ENCODE measurements at places on chromosomes 12 and 14. TPM values are rescaled to one million over a fixed set of nuclear protein-coding genes. Genes with fewer than 3 reads are reported as not detected.
A peak's percentile ranks its signal among the peaks of the same experiment; 100 is the strongest.

GRCh38 chr14:99513183-99513694 is 32.0 kb downstream of the CCNK start:
- no peak for DNase-seq

- DNase-seq = no peak
These were observed 11.4 kb downstream of the DGLUCY start for GRCh38 chr14:91125271-91125660.

DNA sequence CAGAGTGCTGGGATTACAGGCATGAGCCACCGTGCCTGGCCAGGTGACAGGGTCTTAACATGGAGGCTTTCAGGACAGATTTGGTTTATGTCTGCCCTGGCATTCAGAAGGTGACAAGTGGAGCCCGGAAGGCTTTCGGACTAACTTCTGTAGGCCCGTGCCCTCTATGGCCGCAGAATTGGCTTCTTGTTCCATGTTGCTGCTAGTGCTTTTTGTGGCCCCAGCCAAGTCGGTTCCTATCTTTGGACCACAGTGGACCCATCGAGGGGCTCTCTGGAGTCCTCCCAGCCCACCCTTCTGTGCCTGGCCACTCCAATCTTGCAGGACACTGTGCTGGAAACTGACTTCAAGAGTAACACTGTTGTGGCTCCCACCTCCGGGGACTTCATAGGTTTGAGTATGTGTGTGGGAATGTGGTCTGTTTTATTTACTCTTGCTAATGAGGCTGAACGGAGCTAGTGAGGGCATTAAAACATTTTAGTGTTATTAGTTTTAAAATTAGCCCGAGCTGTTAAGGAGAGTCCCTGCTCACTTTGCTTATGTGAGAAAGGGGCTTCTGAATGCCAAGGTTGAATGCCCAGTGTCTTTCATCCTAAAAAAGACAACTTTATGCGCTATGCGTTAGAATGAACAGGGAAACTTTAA is 245.9 kb downstream of the CACNA1C start:
- DNase-seq = no peak

GRCh38 chr12:121857322-121858246 is 1.1 kb downstream of the HPD start:
- DNase-seq = no peak

GRCh38 chr14:92253381-92253894 is 69.5 kb upstream of the SLC24A4 start:
- DNase-seq = no peak

DNA sequence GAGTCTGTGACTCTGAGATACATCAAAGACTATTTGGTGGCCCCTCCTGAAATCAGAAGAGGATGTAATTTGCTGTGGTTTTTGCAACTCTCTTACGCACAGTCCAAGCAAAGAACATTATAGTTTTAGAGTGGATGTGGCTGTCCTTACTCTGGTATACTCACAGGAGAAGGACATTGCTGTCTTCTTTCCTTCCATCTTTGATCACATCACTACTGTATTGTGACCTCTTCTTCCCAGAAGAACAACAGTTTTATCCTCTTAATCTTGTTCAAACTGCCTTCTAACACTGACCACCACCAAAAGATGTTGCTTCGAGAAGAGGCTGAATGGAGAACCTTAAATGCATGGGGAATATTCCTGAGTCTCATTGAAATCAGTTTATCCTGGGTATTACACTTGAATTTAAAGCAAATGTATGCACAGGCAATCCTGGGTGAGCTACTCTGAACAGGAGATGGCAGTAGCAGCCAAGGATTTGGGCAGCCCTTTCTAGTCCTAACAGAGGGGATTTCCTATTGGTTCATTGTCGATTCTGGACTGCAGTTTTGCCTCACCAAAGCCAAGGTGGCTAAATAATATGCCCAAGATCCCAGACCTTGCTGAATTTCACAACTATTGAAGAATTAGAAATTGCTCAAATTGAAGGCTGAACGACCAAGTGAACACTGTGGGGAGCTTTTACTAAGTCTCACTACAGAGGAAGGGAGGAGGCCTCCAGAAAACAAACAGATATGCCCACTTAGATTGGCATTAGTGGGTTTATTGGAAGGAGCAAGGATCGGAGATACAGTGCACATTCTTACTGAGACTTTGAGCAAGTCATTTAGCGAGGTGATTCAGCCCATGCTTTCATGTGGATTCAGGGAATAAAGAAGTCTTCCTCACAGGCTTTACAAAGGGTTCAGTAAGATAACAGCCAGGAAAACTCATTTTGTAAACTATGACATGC is 282.8 kb downstream of the PAWR start:
- DNase-seq = peak; percentile 85

- peak; percentile 11 for DNase-seq
These were observed 44.0 kb upstream of the ISM2 start for GRCh38 chr14:77542421-77543239.

GRCh38 chr12:11542599-11542998 is 106.9 kb upstream of the ETV6 start:
- DNase-seq = no peak

- DNase-seq = no peak
These were observed 161.1 kb downstream of the PIWIL1 start for GRCh38 chr12:130498589-130499385.

GRCh38 chr14:99231161-99231849 is 40.7 kb downstream of the BCL11B start:
- no peak for DNase-seq

GRCh38 chr12:71276541-71276940 is 118.7 kb upstream of the TSPAN8 start:
- DNase-seq = no peak

DNA sequence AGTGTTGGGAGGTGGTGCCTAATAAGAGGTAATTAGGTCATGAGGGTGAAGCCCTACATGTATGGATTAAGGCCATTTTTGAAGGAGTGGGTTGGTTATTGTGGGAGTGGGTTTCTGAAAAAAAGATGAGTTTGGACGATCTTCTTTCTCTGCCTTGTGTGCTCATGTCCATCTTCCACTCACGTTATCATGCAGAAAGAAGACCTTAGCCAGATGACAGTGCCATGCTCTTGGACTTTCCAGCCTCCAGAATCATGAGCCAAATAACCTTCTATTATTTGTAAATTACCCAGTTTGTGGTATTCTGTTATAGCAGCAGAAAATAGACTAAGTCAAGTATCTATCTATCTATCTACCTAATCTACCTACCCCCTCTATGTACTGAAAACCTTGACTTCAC is 71.9 kb downstream of the SDR9C7 start:
- no peak for DNase-seq

- DNase-seq = no peak
These were observed 67.3 kb upstream of the BICD1 start for GRCh38 chr12:32039347-32039746.

DNA sequence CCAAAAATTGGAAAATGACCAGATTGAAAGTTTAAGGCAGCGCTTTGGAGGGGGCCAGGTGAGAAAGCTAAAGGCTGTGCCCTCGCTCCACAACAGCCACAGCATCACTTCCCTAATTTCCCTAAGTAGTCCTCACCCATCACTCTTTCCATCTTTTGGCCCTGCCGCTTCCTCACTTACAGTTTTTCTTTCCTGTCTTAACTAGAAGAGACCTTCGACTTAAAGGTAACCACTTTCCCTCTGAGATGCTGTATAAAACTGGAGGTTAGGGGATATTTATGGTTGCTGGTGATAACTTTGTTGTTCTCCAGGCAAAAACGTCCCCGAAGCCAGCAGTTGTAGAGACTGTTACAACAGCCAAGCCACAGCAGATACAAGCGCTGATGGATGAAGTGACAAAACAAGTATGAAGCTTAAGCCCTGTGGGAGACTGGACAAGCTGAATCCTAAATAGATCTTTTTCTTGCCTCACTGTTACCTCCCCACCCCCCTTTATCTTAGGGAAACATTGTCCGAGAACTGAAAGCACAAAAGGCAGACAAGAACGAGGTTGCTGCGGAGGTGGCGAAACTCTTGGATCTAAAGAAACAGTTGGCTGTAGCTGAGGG is 4.3 kb downstream of the DDIT3 start:
- DNase-seq = no peak

GRCh38 chr12:104710940-104711689 is 247.0 kb downstream of the SLC41A2 start:
- no peak for DNase-seq

DNA sequence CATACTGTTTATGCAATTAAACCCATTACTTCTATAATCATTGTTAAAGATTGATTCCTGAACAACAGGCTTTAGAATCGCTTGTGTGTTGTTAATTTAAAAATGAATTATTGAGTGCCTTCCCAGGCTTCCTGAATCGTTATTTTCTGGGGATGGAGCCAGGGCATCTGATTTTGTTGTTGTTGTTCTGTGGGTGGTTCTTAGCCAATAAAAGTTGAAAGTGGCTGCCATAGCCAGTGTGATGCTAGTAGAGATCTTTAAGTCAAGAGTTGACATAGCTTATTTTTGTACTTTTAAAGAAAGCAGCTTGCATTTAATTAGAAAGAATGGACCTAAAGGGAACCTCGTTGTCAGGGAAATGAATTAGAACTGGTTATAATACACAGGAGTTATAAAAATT is 6.4 kb downstream of the GOLGA5 start:
- DNase-seq = no peak

- no peak for DNase-seq
These were observed 8.0 kb downstream of the KRT2 start for GRCh38 chr12:52644078-52644415.

The HIF1A gene
- total RNA-seq = 176 TPM

The WBP11 gene
- total RNA-seq = 32.1 TPM

The OR11G2 gene
- total RNA-seq = not detected

The NFYB gene
- total RNA-seq = 17.2 TPM

The ANHX gene
- not detected for total RNA-seq

The CHGA gene
- not detected for total RNA-seq

Measured in HT1080 (cell line).